Stimulated activated CD4-positive, alpha-beta T cell treated with anti-CD3 and anti-CD28 coated beads, Interleukin-2, amount 100 ng/mL, for 4 hours (primary cell): ENCODE measurements at places on chromosomes 3 and 15.
A peak's percentile ranks its signal among the peaks of the same experiment; 100 is the strongest.

DNA sequence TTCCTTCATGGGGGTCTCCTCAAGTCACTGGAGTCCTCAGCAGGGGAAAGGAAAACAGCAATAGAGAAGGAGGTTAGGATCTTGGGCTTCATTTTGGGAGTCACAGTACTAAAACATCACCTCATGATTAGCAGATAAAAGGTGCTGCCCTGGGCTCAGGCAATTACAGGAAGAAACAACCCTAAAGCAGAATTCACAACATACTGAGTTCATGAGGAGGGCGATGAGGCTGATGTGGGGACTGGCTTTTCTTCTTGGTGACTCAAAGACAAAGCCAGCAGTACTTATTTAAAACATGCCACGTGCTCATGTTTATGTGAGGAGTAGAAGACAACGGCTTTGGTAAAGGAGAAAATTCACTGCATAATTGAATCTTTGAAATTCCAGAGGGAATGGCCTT, 822.3 kb upstream of the CFAP20DC start:
- DNase-seq = no peak

GRCh38 chr3:166283840-166284239, 446.6 kb upstream of the BCHE start:
- DNase-seq = no peak

- no peak for DNase-seq
Observed at GRCh38 chr15:58627701-58628100, 121.8 kb downstream of the ADAM10 start.

- DNase-seq = peak; percentile 5
Observed at GRCh38 chr15:83284559-83285283, at the start of gene BNC1. TSS of gene BNC1 (minus strand) at chr15:83284664. CDS start at chr15:83284628, 36 bp downstream.

- peak; percentile 31 for DNase-seq
Observed at GRCh38 chr3:112327371-112327951, 5.5 kb upstream of the CD200 start.

DNA sequence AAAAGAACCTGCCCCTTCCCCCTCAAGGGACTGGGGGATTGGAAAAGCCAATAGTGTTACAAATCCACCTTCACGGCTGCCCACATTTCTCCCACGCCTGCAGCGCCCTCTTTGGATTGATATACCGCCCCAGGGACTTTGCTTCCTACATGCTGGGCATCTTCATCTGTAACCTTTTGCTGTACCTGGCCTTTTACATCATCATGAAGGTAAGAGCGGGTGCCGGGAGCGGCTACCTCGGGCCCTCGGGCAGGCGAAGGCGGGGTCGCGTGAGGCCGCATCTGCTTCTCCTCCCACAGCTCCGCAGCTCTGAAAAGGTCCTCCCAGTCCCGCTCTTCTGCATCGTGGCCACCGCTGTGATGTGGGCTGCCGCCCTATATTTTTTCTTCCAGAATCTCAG, 73.1 kb downstream of the USF3 start:
- DNase-seq = no peak

- DNase-seq = no peak
Observed at GRCh38 chr3:14486460-14486859, 53.7 kb downstream of the GRIP2 start.

GRCh38 chr3:73361591-73361990, 263.1 kb downstream of the PDZRN3 start:
- DNase-seq = no peak

- DNase-seq = no peak
Observed at GRCh38 chr3:61966200-61966599, 404.8 kb downstream of the PTPRG start.

DNA sequence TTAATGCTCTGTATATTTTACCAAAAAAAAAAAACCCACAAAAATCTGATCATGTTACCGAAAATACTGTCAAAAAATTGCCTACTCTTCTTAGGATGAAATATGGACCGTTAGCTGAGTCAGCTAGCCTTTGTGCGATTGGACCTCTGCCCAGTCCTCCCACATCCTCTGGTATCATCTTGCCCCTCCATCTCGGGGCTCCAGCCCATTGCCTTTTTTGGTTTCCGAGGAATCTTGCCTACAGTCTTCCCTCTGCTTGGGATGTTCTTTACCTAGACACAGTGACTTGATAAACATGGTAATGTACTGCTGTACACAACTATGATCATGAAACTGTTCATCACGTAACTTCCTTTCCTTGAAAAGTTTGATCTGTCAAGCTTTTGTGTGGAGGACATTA, 371.4 kb downstream of the SV2B start:
- no peak for DNase-seq
